ENCODE measurements at places on chromosomes 2 and 18. TPM values are rescaled to one million over a fixed set of nuclear protein-coding genes. Genes with fewer than 3 reads are reported as not detected.

UCN gene
- polyA plus RNA-seq: 0.81 TPM

NPPC gene
- polyA plus RNA-seq: not detected

UGT1A3 gene
- polyA plus RNA-seq: not detected

AKAIN1 gene
- polyA plus RNA-seq: not detected

FBXO41 gene
- 3.2 TPM for polyA plus RNA-seq

ANKRD62 gene
- polyA plus RNA-seq: not detected

ABCA12 gene
- not detected for polyA plus RNA-seq

SKOR2 gene
- not detected for polyA plus RNA-seq

CPS1 gene
- polyA plus RNA-seq: not detected

Data from naive thymus-derived CD4-positive, alpha-beta T cell (primary cell).